NCI-H1092 treated with DMSO at 0.1 percent for 48 hours (cell line): ENCODE measurements at places on chromosomes 4 and X.

- DNase-seq: no peak
Measured at GRCh38 chr4:125198916-125199315, 115.8 kb upstream of the FAT4 start.

DNA sequence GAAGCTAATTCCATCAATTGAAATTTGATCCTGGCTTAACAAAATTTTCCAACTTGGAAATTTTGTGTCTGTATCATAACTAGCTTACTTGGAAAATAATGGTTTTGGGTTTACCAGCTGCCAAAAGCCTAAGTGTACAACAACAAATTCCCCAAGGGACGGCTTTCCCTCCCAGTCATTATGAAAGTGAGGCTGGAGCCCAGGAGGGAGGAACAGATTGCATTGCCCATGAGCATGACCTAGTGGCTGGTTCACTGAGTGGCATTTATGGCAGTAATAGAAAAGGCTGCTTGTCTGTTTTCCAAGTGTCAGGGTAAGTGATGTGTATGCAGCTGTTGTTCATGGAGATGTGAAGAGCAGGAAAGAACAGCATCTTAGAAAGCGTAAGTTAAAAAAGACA lies 70.8 kb upstream of the HHIP start:
- peak; percentile 1 for DNase-seq

- no peak for DNase-seq
Measured at GRCh38 chrX:1261285-1261684, 7.3 kb upstream of the CSF2RA start.

DNA sequence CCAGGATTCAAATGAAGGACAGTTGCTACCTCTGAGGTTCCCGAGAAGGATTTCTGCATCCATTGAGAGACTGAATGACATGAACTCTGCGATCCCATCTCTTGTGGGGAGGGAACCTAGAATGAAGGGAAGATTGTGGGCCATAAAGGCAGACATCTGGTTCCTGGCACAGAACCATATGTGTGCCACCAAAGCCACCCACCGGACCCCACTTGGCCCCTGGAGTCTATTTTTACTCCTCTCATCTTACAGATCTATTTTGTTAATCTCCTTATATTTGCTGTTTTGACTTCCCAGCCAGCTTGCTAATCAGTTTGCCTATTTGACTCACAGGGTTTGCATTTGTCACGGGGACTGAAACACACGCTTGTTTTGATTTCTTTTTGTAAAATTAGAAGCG lies 7.3 kb downstream of the SOD3 start:
- no peak for DNase-seq

GRCh38 chr4:18734405-18734804 lies 712.9 kb upstream of the LCORL start:
- peak; percentile 96 for DNase-seq

- no peak for DNase-seq
Measured at GRCh38 chrX:9635803-9636202, 129.8 kb downstream of the GPR143 start.

GRCh38 chrX:129493643-129494042 lies 29.6 kb downstream of the SMARCA1 start:
- no peak for DNase-seq

GRCh38 chr4:152696764-152697261 lies 17.0 kb upstream of the TMEM154 start:
- DNase-seq: no peak

GRCh38 chr4:70158576-70158975 lies 4.5 kb downstream of the PRR27 start:
- DNase-seq: no peak

DNA sequence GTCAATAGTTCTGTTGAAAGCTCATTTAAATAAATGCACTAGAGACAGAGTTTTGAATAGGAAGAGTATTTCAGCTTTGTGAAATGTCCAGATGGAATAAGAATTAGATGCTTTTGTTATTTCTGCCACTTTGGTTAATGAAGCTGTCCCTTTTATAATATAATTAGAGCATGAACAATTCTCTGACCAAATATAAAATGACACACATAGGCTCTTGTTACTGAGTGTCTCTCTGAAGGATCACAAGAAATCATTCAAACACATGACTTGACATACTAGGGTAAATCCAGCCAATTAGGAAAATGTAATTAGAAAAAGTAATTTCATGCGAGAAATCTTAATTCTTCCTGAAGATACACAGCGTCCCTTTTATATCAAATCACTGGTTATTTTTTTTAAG lies 68.4 kb upstream of the DDIT4L start:
- DNase-seq: no peak

GRCh38 chr4:38577462-38577861 lies 86.5 kb upstream of the KLF3 start:
- no peak for DNase-seq

DNA sequence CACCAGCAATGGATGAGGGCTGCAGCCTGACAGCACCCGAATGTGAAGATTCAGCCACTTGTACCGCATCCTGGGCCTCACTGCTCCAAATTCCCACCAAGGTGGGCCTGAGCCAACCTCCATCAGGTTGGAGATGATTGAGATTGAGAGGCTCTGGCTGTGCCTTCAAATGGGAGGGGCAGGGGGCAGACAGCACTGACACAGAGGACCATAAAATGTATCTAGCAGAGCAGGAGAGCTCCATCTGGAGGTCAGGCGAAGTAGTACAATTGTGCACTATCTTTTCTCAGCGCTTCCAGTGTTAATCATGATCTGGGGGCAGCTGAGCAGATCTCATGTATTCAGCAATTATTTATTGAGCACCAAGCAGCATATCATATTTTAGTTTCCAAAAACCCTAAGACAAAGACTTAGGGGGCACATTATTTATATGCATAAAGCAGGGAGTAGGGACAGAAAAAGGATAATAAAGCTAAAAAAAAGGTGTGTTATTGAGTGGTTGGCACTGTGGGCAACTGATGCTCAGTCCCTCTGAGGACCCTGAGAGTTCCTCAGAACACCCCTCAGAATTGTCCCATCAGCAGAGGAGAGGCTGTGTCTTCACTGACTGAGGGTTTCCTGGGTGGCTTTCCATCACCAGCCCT lies 31.6 kb upstream of the C1QTNF7 start:
- peak; percentile 22 for DNase-seq

DNA sequence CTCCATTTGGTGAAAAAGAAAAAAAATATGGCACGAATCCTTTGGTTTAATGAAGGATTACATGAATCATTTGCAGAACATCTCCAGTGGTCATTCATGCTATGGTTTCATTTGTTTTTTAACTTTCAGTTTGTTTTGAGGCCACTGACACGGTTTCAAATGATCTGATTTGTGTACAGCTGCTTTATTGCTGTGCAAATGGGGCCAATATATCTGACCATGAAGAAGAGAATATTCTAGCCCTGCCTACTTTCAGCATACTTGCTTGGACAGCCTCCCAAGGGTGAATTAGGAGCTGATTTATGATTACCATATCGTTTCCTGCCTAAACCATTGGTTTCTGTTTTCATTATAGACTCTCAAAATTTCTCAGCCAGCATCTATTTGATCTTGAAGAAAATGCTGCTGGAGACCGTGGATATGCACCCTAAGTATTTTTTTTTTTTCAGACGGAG lies 30.7 kb downstream of the SPARCL1 start:
- DNase-seq: no peak

DNA sequence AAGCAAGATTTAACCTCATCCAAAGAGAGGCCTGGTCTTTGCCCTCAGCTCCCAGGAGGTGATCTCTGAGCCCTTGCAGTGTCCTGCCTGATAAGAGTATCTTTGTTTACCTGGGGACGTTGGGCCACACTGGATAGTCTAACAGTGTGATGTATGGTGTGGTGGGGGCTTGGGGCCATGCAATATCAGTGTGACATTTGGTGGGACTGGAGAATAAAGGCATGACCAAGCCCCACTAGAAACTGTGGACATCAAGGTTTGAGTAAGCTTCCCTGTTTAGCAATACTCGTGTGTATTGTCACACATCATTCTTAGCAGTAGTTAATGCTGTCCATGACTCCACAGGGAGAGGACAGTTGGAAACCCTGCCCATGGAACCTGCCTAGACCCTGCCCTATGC lies 34.4 kb downstream of the BBS12 start:
- DNase-seq: no peak

DNA sequence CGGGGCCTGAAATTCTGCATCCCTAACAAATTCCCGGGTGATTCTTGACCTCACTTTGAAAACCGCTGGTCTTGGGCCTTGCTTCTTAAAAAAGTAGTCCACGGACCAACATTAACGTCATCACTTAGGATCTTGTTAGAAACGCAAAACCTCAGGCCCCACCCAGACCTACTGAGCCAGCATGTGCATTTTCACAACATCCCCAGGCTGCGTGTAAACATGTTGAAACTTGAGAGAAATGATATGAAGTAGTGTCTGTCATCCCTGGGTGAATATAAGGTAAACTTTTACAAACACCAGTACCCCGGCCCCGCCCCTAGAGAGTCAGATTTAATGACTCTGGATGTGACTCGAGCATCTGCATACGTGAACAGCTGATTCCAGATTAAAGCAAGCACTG lies 33.7 kb downstream of the SORBS2 start:
- DNase-seq: no peak

DNA sequence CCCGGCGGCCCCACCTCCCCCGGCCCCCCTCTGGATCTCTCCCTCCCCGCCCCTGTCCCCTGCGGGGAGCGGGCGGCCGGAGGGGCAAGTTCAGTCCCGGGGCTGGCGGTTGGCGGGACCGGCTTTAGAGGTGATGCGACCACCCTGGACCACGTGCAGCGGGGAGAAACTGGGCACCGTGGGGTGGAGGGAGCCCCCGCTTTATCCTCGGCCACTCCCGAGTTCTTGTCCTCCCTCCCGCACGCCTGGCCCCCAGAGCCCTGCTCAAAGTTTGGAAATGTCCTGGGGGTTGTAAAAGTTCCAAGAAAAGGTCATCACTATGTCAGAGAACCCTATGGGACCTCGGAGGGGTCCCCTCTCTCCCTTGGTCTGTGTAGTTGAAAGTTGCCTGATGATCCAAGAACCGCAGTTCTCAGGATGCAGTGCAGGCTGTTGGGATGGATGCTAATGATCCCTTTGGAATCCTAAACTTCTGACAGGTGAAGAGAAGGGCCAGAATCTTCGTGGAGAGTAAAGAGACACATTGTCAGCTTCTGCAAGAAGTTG lies 411 bp upstream of the VEGFC start:
- DNase-seq: no peak

DNA sequence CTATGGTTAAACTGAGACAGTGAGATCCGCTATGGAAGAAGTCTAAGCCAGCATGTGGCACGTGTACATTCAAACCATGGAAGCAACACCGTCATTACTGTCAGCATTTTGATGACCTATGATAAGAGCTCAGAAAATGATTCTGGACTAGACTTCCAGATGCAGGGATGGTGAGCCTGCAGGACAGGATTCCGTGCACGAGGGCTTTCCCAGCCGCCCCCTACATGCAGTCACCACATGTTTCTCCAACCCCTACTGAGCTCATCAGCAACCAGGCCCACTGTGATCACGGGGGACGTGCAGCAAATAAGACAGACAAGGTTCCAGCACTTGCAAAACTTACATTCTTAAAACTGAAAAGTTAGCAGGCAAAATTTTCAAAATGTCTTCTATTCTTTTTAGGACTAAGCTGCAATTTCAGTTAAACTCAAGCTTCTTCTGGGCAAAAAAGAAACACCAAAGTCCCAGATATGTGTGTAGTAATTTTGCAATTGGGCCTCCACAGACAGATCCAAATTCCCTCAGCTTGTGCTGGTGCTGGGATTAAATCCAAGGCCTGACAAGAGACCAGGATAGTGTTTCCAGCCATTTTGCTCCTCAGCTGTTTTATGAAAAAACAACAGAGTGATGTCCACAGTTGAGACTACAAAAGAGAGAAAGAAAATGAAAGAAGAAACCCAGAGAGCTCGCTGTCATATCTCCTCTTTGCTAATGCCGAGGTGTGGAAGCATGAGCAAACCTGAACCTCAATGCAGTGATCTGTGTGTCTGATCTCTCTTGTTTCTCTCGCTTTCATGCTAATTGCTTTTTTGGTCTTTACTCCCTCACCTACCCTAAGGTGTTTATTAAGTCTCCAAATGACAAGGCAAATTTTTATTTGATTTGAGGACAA lies 118.2 kb downstream of the AFAP1 start:
- DNase-seq: no peak

GRCh38 chr4:181755846-181756245 lies 487.4 kb upstream of the TENM3 start:
- no peak for DNase-seq

DNA sequence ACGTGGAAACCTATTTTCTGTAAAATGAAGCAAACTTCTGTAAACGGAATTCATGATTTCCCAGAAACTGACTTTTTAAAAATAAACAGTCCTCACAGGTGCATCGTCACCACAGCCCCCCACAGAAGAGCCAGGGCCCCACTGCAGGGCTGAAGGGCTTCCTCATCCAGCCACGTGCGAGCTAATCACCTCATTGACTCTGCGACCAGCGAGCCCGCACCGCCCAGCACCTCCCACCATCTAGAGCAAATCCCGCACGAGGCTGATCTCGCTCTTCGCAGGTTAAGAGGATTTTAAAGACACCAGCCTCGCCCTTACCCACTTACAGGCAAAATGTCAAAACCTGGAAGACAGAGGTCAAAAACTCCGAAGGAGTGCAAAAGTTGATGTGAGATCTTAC lies 14.8 kb downstream of the PPP2R3B start:
- DNase-seq: no peak

DNA sequence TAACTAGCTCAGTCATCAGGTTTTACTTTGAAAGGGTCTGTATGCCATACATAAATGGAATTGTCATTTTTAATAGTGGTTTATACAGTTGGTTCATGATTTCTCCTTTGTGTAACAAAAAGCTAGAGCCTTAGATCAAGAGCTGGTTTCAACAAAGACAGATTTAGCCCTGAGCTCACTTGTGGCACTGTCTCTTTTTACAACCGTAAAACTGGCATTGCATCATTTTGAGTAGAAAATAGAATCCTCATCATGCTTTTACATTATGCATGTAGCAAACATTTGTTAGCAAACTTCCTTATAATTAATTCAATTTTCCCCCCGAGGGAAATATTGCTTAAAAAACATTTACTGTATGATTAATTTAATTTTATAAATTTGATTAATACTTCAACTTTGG lies 1871.5 kb downstream of the ARAP2 start:
- DNase-seq: no peak

DNA sequence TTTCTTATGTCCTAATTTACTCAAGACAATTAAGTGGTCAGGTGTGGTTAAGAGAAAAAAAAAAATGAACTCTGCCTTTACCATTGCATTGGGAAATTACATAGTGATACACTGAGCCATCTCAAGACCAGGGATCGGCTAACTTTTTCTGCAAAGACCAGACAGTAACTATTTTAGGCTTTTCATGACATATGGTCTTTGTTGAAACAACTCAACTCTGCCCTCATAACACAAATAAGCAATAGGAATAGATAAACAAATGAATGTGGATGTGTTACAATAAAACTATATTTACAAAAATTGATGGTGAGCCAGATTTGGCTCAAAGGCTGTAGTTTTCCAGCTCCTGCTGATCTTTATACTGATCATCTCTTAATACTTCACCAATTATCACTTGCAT lies 632.6 kb upstream of the INTU start:
- DNase-seq: no peak
